ENCODE measurements at places on chromosomes 5 and 9.

DNA sequence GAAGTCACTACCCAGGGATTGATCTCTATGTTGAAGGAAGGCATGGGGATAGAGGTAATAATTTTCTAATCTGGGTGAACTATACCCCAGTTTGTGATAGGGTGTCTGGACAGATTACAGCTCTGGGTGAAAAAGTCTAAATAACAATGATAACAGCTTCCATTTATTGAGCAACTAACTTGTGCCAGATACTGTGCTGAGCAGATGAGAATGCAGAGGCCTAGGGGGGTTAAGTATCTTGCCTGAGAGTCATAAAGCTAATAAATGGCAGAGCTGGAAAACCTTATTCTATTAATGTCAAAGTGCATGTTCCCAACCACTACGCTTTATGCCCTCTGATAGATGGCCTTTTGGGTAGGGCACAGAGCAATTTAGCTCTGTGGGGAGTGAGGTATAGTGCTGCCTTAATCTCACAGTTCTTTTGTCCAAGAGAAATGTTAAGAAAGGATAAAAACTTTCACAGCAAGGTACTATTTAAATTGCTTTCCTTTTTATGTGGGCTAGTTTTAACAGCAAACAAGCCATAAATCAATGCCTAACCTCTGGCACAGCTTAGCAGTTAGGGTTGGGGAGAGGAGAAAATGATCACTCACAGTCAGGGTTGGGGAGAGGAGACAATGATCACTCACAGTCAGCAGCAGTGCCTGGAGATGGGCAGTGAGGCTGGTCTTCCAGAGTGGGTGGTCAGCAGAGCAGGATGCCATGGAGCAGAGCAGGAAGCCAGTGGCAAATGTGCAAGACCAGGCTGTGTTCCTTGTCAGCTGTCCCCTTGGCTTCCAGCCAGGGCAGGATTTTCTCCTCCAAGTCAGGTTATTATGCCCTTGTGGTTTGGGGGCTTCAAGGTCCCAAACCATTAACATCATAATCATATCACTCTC, 187.0 kb downstream of the CARTPT start:
- no peak for DNase-seq

- no peak for DNase-seq
These were observed 130.3 kb downstream of the FOXD1 start for GRCh38 chr5:73318308-73318719.

DNA sequence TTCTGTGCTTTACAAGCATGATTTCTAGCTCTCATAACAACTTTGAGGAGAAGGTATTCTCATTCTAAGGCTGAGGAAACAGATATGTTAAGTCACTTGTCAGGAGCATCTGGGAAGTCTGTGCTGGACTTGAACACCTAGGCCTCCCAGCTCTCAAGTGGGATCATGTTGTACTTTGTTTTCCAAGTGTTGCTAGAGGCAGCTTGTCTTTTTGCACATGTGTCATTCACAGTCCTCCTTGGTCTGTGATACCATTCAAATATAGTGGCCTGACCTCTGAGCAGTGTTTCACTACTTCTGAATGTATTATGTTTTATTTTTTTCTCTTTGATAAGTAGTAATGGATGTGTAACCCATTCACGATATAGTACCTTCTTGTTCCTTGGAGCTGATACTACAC, 21.2 kb downstream of the ZSWIM6 start:
- no peak for DNase-seq

- DNase-seq = no peak
These were observed 10.9 kb upstream of the FBXO38 start for GRCh38 chr5:148372893-148373292.

DNA sequence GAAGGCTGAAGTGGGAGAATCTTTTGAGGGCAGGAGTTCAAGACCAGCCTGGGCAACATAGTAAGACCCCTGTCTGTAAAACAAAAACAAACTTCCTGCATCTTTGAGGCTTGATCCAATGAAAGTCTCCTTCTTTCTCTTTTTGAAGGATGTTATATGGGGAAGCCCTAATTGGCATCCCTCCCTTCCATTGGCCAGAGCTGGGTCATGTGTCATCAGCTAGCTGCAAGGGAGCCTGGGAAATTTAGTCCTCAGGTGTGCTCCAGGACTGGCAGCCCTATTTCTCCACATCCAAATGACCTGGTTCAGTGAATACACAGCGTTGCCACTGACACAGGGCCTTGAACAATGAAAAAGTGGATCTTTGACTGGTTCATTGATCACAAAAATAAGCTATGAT, 9.0 kb upstream of the IER5L start:
- DNase-seq = no peak

Measured in activated CD8-positive, alpha-beta memory T cell treated with anti-CD3 and anti-CD28 coated beads, Interleukin-2, amount 50 U/mL, for 4 hours (primary cell).